ENCODE measurements at places on chromosomes 11 and 22. TPM values are rescaled to one million over a fixed set of nuclear protein-coding genes. Genes with fewer than 3 reads are reported as not detected.

DNA sequence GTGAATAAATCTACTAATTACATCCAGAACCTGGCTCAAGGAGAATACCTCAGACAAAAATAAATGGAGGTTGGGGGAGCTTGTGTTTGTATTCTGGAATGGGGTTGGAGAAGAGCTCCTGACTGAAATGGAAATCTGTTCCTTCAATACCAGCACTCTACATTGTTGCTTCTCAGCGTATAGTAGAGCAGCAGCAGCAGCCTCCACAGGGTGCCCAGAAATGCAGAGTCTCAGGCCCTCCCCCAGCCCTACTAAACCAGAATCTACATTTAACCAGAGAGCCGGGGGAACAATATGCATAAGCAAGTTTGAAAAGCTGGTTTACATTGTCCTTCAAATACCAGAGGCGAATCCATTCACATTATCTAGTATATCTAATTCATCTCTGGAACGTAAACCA is 474.8 kb downstream of the NTM start:
- no peak for DNase-seq

DNA sequence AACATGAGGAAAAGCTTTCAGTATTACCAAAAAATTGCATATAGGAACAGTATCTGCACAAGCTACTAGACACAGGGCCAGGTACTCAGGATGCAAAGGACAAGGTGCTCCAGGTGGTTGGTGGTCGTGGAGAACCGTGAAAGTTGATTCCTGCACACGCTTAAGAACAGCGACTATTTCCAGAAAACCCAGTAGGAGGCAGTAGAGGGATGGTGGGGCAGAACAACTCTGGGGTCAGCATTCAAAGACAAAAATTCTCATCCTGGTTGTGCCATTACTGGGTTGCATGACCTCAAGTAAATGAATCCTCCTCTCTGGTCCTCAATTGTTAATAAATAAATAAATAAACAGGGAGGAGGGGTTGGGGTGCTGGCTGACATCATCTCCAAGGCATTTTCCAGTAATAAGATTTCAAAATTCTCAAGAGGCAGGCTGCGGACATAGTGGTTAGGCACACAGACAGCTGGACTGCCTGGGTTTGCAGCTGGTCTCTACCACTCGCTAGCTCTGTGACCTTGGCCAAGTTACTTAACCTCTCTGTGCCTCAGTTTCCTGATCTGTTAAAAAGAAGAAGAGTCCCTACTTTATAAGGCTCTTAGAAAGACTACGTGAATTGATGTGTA is 89.6 kb downstream of the ISX start:
- DNase-seq, result no peak

GRCh38 chr11:104075706-104076105 is 39.3 kb downstream of the DDI1 start:
- no peak for DNase-seq

- no peak for DNase-seq
Measured at GRCh38 chr11:58392746-58393145, 13.9 kb downstream of the OR5B3 start.

LINC01488 gene
- not detected for polyA plus RNA-seq

GRCh38 chr11:12618743-12619540 is 55.3 kb upstream of the TEAD1 start:
- no peak for DNase-seq

DNA sequence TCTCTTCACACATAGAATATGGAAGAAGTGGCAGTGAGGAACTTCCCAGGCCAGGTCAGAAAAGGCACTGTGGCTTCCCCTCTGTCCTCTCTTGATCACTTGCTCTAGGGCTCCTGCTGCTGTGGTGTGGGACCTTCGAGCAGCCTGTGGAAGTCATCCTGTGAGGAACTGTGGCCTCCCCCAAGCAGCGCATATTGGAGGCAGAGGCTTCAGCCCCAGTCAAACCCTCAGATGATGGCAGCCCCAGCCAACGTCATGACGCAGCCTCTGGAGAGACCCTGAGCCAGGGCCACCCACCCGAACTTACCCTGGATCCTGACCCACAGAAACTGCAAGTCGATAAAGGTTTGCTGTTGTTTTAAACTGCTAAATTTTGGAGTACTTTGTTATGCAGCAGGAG is 444.9 kb downstream of the TBC1D22A start:
- DNase-seq, result no peak

DNA sequence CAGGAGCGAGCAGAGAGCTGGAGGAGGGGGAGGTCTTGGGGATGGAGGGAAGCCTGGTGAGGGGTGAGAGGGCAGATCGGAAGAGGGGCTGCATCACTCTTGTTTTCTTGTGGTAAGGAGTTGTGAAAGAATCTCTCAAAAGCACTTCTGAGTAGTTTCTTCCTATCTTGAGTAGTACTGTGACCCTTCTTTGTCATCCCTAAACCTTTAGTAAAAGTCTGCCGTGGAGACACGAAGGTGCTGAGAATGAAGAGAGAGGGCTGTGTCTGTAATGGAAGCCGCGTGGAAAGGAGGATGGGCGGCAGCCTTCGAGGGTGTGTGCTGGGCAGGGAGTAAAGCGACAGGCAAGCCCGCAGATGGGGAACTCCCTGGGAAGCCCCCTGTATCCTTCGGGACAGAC is 237.8 kb downstream of the TBC1D22A start:
- DNase-seq, result no peak

Measured in keratinocyte (primary cell).